ENCODE measurements at places on chromosomes 2 and 18.

DNA sequence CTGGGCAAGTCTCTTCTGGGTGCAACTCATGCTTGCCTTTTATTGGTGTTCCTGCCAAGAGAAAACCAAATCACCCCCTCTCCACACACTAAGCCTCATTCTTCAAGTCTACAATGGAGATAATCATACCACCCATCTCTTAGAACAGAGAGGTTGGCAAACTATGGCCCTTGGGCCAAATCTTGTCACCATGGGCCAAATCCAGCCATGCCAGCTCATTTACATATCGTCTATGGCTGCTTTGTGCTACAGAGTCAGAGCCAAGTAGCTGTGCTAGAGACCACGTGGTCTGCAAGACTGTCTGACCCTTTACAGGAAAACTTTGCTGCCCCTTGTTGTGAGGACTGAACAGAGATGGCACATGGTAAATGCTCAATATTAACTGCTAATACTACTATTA, 270.3 kb upstream of the PARD3B start:
- DNase-seq: no peak

DNA sequence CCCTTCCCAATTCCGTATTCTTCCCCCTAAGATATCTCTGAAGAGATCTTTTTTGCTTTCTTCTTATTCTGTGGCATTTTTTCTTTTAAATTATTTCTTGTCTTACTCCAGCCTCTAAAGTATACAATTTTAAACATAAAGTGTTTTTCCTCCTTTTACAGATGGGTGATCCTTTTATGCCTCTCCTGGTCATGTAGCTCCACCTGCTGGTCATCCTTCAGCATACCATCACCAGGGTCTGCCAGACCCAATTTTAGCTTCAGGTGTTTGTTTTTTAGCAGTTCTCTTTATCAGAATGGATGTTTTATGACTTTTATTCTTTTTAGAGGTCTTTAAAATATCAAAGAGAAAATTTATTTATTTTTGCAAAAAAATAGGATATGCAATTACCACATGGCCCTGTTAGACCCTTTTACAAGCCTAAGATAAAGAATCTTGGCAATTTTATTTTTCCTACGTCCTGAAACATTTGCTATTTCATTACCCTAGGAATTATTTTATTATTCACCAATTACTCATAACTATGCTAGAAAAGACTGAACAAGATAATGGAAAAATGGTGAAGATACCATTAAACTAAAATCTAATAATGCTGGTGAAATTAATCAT, 55.5 kb downstream of the PIGN start:
- DNase-seq: peak; percentile 40

GRCh38 chr18:6015364-6015763, 120.0 kb upstream of the TMEM200C start:
- DNase-seq: no peak

DNA sequence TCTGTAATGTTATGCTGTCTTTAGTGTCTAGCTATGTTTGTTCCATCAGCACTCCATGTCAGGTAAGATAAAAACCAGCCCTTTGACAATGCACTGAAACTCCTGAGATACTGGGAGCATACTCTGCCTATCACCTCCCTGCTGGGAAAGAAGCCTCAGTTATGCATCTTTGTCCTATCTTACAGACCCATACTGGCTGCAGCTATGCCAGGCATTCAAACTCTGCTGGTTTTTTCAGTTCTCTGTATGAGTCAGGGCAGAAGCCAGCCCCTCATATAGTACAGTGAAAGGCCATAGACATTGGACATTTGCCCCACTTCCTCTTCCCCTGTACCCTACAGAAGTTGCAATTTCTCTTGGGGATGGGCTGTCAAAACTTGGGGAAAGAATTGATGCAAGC, 181.1 kb upstream of the RGPD4 start:
- DNase-seq: no peak

- no peak for DNase-seq
Observed at GRCh38 chr2:102704531-102704930, 57.3 kb upstream of the TMEM182 start.

GRCh38 chr18:51017140-51017879, 12.7 kb upstream of the SMAD4 start:
- no peak for DNase-seq

DNA sequence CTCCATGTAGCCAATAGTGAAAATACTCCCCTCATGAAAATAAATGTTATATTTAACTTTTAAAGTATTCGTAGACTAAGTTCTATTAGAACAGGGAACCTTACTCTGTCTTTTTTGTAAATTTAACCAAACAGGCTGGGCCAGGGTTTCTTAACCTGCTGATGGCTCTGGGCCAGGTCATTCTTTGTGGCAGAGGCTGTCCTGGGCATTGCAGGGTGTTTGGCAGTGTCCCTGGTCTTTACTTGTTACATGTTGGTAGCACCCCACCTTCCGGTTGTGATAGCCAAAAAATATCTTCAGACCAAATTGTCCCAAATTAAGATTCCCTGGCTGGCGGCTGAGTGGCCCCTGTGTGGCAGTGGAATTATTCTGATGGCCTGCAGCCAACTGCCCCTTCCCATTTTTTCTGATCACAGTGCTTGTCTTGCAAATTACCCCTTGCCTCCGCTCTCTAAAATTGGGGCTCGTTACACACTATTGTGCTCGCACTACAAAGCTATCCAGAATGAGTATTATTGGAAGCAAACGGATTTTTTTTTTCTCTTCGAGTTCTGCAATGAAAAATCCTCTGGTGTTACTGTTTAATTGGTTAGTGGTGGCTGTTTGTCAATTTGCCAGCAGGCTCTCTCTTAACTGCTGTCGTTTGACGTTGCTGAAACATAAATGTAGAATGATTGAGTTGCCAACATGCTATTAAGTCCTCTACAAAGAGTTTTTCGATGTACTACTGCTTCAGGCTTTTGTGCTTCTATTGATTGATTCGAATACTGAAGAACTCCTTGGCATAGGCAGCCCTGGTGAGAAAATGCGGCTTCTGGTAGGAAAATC, 216.9 kb downstream of the SH3RF3 start:
- no peak for DNase-seq

DNA sequence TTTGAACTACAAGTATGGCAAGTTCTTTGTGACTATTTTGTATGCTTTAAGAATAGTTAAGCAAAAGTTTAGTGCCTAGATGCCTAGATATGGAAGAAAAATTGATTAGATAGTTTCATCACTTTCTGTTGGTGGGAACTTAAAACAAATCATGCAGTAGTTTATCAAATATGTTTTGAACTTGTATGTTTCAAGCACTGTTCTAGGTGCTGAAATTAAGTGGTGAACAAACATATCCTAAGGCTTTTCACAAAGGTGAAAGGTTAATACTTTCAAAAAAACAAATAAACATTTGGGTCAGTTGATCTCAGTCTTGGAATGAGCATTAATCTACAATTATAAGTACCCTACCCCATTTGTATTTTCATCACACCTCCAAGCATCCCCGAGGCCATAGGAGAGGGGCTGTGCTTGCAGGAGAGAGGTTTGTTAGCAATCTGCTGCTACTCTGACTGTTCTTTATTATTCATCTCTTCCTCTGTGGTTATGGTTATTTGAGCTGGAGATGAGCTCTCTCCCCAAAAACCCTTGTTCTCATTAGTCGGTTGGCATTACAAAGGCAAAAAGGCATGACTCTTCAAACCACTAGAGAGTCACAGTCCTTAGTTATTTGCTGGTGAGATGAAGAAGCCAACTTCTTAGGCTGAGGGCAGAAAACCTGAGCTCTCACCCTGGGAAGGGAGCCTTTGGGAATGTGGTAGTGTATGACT, 103.9 kb upstream of the FHL2 start:
- DNase-seq: no peak

DNA sequence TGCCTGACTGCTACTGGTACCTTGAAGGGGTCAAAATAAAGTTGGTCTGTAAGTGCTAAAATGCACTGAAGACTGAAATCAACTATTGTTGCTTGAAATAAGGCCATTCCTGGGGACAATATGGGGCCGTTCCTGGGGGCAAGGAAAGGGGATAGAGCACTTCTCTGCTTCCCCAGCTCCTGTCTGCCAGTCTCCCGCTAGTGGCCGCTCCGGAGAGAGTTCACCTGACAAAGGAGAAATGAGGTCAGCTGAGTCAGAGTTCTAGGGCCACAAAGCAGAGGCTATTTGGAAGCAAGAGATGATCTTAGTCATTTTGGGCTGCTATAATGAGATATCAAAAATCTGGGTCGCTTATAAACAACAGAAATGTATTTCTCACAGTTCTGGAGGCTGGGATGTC, 345.9 kb downstream of the TSN start:
- no peak for DNase-seq

DNA sequence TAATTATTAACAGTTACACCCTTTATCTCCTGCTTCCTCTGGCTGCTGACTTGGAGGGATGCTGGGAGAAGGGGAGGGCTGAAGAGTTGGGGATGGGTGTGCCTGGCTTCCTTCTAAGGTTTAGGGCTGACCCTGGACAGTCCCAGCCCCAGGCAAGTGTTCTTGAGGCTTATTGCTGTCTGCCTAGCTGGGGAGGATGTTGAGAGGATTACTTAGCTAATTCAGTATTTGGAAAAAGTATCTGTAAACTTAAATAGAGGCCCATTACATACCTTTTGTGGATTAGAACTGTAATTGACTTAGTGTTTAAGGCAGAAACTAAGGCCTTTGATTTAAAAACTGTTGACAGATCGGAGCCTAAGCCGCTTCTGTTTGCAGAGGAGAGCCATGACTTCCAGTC, 67.6 kb downstream of the AGAP1 start:
- DNase-seq: no peak

GRCh38 chr18:41113885-41114482, 841.0 kb upstream of the PIK3C3 start:
- no peak for DNase-seq

DNA sequence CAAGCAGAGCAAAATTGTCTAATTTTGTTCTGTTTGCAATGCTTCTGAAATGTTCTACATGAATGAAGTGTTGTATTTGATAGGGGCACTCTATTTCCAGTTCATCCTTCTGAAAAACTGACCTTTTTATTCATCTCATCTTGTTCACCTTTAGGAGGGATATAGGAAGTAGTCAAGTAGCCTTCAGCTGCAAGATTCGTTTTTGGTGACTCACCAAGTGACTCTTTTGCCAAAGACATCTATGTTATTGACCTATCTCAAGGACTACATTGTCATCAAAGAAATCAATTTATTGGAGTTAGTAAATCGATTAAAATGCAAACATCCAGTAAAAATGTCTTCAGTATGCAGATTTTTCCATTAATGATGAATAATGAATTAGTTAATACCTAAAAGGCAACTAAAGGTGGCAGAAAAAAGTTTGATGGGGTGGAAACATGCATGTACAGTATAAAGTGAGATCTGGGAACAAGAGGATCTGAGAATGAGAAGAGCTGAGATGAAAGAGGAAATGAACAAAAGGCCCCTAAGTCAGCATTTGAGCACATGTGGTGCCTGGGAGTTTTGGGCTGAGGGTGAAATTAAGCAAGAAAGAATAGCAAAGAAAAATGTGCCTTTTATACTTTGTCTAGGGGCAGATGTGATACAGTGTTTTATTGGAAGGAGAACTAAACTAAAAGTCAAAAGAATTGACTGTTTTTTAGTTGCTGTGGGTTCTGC, 255.1 kb upstream of the LINC00305 start:
- DNase-seq: no peak

GRCh38 chr2:178550352-178550751, 70.1 kb downstream of the PLEKHA3 start:
- DNase-seq: no peak

DNA sequence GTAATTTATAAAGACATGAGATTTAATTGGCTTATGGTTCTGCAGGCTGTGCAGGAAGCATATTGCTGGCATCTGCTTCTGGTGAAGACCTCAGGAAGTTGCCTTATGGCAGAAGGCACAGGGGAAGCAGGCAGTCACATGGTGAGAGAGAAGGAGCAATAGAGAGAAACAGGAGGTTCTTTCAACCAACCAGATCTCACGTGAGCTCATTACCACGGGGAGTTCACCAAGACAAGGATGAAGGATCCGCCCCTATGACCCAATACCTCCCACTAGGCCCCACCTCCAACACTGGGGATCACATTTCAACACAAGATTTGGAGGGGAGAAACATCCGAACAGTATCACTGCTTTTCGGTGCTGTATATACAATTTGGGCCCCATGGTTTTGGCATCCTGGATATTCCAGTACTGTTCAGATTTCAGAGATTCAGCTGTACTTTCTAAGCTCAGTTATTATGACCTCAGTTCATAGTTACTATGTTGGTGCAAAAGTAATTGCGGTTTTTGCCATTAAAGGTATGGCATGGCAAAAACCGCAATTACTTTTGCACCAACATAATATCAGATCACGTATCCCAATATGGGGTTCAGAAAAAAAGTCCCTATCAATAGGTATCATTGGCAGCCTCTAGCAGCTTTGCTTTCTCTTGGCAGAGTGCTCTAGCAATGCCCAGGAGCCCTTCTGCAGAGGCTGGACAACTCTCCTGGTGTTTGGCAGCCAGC, 189.6 kb upstream of the SIX3 start:
- DNase-seq: no peak

DNA sequence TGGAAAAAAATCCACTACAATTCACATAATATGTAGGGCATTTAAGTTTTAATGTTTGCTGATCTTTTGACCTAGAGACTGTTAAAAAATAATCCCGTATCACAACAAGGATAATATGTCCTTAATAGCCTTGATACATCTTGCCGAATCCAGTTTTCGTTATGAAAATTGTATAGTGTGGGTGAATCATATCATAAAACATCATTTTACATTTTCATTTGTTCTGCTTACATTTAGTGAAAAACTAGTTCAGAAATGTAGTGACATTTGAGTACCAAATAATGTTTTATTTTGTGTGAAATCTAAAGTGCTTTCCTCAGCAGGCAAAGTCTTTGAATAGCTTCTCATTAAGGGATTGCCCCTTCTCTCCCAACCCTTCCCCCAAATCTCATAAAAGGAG, 1.9 kb downstream of the AFTPH start:
- DNase-seq: no peak
